Testis (tissue), 5 donors: ENCODE measurements at places on chromosomes 7 and 10. TPM values are rescaled to one million over a fixed set of nuclear protein-coding genes. Genes with fewer than 3 reads are reported as not detected.

The SEC61A2 gene
- 28.6 TPM for total RNA-seq

DNA sequence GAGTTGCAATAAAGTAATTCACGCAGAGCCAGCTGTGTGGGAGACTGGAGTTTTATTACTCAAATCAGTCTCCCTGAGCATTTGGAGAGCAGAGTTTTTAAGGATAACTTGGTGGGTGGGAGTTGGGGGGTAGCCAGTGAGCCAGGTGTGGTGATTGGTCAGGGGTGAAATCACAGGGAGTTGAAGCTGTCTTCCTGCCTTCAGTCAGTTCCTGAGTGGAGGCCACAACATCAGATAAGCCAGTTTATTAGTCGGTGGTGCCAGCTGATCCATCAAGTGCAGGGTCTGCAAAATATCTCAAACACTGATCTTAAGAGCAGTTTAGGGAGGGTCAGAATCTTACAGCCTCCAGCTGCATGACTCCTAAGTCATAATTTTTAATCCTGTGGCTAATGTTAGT is 3.3 kb upstream of the CYP51A1 start:
- no peak for DNase-seq

The TUBAL3 gene
- 2.5 TPM for total RNA-seq

The SFR1 gene
- 42.8 TPM for total RNA-seq

The MSS51 gene
- 6.0 TPM for total RNA-seq

DNA sequence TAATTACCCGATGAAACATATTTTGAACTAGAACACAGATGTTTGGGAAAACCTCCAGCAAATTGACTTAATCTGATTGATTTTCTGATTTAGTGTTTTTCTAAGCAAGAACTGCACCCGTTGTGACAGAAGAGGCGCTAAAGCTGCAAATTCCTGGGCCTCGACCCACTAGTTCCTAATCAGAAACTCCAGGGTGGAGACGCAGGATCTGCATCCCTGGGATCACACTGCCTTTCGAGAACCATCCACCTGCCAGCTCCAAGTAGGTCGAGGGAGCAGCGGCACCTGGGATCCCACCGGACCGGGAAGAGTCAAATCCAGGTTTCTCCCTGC is 136.8 kb upstream of the CDCA7L start:
- DNase-seq, result no peak

- no peak for DNase-seq
Observed at GRCh38 chr7:16396766-16397500, 24.4 kb downstream of the CRPPA start.

- no peak for DNase-seq
Observed at GRCh38 chr10:33233635-33234034, 100.8 kb downstream of the NRP1 start.

The EIF5AL1 gene
- total RNA-seq, result 5.7 TPM

GRCh38 chr10:131020775-131021174 is 290.7 kb downstream of the TCERG1L start:
- DNase-seq, result no peak

DNA sequence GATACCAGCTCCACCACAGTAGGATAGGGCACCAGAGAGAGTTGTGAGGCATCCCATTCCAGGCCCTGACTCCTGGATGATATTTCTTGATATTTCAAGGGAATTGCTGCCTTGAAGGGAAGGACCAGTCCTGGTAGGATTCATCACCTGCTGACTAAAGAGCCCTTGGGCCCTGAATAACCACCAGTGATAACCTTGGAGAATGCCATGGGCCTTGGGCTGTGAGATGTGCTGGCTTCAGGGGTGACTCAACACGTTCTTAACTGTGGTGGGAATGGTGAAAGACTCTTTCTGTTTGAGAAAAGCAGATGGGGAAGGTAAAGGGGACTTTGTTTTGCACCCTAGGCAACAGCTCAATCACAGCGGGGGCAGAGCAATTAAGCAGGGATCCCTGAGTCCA is 21.4 kb upstream of the ASZ1 start:
- DNase-seq, result no peak

DNA sequence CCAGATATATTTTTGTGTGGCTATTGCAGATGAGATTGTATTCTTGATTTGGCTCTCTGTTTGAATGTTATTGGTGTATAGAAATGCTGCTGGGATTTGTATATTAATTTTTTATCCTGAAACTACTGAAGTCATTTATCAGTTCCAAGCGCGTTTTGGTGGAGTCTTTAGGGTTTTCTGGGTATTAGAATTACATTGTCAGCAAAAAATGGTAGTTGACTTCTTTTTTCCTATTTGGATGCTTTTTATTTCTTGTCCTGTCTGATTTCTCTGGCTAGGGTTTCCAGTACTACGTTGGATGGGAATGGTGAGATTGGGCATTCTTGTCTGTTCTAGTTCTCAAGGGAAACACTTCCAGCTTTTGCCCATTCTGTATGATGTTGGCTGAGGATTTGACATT is 415.5 kb upstream of the CHRM2 start:
- no peak for DNase-seq

GRCh38 chr7:151252961-151253711 is 4.6 kb upstream of the SMARCD3 start:
- no peak for DNase-seq

GRCh38 chr10:15723803-15724202 is 4.1 kb upstream of the ITGA8 start:
- DNase-seq, result no peak

GRCh38 chr10:124322191-124322980 is 96.3 kb downstream of the OAT start:
- no peak for DNase-seq

DNA sequence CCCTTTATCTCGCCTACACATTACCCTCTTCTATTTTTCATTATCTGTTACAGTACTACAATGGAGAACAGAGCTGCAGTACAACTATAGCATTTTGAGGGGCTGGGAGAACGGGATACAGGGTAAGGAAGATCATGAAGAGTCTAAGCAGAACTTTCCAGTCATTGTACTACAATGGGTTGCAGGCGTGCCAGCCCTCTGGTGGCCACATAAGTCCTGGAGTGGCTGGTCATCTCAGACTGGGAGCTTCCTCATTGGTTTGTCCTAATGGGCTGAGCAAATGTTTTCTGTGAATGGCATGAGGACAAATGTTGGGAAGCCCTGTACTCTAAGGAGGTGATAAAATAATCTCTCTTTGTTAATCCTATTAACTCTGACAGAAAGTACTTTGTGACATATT is 33.0 kb downstream of the TMEM106B start:
- peak; percentile 67 for DNase-seq

- DNase-seq, result no peak
Observed at GRCh38 chr10:132906106-132906505, 36.3 kb downstream of the CFAP46 start.

- DNase-seq, result no peak
Observed at GRCh38 chr10:117441812-117442443, 66.7 kb upstream of the PDZD8 start.

DNA sequence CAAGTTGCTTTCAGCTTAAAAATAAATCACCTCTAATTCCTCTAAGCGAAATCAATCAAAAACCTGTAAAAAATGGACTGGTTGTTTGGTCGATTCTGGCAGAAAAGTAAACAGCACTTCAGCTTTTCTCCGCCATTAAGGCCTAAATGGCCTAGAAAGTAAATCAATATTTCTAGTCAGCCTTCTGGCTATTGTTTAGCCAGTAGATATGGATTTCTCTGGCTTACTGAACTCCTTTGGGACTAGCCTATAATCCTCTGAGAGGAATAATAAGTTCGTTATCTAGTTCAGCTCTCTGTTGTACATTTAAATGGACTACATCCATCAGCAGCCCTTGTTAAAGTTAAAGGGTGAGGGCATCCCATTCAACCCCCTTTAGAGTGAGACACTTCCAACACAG is 400.1 kb upstream of the ETV1 start:
- DNase-seq, result no peak

GRCh38 chr7:17787257-17787656 is 153.0 kb downstream of the SNX13 start:
- DNase-seq, result no peak

The BMPER gene
- 2.8 TPM for total RNA-seq

DNA sequence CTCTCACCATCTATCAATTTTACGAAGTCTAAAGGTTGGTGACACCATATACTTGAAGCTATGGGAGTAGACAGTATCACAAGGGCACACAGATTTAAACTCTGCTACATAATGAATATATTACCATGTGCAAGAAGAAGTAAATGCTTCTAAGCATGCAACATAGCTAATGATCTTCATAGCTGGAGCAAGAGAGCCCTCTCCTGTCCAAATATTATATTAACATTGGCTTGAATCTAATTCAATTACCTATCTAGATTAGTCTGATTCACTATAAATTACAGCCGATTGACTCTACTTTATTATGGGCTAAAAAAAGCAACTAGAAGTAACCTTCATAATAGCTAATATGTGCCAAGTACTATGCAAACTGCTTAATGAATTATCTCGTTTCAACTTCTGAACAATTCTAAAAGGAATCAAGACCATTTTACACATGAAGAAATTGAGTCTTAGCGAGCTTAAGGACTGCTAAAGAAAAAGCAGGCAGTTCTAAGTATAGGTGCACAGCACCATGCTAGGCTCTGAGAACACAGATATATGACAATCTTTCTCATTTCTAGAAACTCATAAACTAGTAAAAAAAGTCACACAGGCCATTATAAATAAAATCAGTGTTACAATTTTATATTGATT is 21.9 kb downstream of the FRA10AC1 start:
- DNase-seq, result no peak

DNA sequence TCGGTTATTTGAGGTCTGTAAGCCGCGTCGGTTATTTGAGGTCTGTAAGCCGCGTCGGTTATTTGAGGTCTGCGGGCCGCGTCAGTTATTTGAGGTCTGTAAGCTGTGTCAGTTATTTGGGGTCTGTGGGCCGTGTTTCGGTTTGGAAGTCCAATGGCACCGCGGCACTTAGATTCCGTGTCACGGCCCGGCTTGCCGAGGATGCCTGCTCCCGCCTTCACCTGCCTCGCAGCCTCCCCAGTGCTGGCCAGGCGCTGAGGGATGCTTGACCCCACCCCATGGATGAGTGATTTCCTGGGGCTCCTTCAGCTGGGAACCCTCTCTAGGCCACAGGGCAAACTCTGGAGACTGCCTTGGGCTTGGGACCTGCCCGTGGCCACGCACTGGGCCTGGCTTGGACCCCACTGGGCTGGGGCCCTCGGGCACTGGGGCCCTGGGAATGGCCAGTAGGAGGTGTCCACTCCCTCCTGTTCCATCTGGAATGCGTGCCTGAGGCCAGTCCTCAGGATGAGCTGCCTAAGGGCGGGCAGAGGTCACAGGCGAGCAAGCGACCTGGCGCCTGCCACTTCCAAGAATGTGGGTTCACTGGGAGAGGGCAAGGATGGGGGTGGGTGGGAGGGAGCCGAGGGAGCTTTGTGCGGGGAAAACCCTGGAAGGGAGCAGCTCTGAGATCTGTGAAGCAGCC is 25.6 kb downstream of the ADGRA1 start:
- no peak for DNase-seq

The PTER gene
- total RNA-seq, result 4.2 TPM

DNA sequence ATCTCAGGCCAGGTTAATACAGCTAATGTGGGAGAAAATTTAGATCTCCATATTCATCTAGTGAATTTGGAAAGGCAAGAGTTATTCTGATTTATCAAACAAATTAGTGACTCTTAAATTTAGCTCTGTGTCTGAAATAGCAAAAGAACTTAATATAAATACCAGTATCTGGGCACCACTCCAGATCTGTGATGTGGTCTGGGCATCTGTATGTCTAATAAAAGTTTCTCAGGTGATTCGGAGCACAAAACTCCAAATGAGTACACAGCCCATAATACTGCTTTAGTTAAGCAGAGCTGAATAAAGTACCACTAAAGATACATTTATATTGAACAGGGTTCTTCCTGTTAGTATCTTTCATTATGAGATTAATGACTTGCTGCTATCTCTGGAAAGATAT is 261.4 kb downstream of the BAMBI start:
- no peak for DNase-seq

The GFRA1 gene
- 23.8 TPM for total RNA-seq

GRCh38 chr10:122699796-122700455 is at the start of gene C10orf120:
TSS of gene C10orf120 (minus strand) at chr10:122699846. CDS start at chr10:122699790, 56 bp downstream.
- no peak for DNase-seq

The TSPAN13 gene
- total RNA-seq, result 10.6 TPM

- no peak for DNase-seq
Observed at GRCh38 chr7:17234030-17234397, 64.4 kb upstream of the AHR start.

DNA sequence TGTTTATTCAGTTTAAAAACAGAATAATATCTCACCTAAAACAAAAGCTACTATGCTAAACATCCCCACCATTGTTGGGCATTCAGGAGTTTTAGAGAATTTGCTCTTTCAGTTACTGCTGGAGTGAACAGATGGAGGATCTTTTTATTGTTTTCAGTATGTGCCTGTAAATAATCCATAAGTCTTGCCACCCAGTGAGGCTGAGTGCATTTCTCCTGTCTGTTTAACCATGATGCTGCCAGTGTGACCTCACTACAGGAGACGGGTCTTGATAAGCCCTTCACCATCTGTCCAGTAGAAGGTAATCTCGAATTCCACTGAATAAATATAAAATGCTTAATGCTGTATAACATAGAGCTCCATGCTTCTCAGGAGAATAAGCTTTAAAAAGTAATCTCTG is 430.9 kb downstream of the POM121L12 start:
- no peak for DNase-seq

The ADCY1 gene
- 13.7 TPM for total RNA-seq

DNA sequence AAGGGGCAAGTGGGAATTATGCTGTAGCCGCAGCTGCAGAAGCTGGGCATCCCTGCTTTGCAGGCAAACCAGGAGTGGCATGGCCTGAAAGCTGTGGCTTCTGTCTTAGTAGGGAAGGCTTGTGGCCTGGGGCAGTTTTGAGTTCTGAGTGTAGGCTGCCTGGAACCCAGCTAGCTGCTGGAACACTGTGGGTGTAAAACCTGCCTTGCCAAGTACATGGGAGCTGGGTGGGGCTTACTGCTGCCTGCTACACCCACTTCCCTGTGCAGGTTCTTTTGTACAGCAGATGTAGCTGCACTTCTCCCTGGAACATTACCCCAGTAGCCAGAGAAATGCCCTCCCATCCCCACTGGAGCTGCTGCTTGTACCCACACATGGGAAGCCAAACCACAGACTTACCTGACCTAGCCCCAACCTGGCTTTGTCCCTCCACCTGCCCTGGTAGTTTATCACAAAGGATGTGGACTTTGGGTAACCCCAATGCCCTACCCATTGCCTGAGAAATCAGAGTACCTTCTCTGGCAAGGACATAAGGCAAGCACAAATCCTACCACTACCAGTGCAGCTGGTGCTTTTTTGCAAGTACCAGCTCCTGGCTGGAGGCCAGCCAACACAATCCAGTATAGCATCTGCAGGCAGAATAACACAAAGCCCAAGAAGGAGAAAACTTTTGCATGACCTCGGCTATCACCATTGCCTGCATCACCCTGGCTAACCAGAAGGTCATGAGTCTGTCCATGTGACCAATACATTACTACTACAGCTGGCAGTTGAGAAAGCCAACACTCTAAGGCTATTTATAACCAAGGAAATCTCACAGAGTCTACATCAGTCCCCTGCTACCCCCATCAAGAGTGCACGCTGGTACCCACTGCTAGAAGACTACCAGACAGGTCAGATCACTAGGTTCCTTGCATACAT is 26.5 kb upstream of the PPP1R3A start:
- no peak for DNase-seq

GRCh38 chr7:36198854-36199266 is 45.8 kb downstream of the EEPD1 start:
- DNase-seq, result no peak

The EMX2 gene
- total RNA-seq, result 1.5 TPM

- DNase-seq, result no peak
Observed at GRCh38 chr7:4782333-4783291, 7.2 kb downstream of the AP5Z1 start.
